ENCODE measurements at places on chromosomes 2 and 18.

- no peak for DNase-seq
Observed at GRCh38 chr2:82391386-82391785, 2067.7 kb downstream of the SUCLG1 start.

- DNase-seq, result no peak
Observed at GRCh38 chr2:150327564-150328489, 159.6 kb downstream of the RND3 start.

DNA sequence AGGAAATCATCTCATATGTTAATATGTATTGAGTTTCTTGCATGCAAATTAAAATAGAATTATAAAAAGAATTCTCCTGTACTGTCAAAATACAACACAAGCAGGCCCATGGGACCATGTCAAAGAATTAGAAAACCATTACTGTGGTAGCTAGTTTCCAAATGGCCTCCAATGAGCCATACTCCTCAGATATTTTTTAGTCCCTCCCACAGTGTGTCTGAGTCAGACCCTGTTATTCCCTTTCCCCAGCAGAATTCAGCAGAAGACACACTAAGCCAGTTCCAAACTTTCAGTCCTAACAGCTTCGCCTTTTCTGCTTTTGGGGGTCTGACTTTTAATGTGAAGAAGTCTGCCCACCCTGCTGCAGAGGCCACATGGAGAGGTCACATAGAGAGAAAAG is 86.7 kb downstream of the FIGN start:
- DNase-seq, result no peak

GRCh38 chr2:60735496-60736250 is 20.4 kb upstream of the PAPOLG start:
- DNase-seq, result no peak

GRCh38 chr18:36108196-36108595 is 20.9 kb downstream of the SLC39A6 start:
- no peak for DNase-seq

Data from fibroblast of pulmonary artery (primary cell).